GM04504 (cell line): ENCODE measurements at places on chromosomes 6 and 20.

DNA sequence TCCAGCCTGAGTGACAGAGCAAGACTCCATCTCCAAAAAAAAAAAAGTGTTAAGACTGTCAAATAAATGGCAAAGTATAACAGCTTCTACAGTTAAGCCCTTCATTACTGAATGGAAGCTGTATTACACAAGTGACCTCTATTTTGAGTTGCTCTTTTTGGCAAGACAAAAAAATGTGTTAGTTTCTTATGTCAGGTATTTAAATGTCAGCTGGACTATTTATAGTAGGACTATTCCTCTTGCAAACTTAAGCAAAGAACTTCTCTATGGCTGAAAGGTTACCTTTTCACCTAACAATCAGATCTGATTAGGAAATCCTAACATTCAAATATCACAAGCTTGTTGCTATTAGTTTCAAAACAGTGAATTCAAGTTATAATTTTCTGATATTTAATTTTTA, 12.4 kb downstream of the UBE2V1 start:
- DNase-seq: no peak

- DNase-seq: no peak
Measured at GRCh38 chr6:133834472-133835170, 54.3 kb upstream of the TCF21 start.

- no peak for DNase-seq
Measured at GRCh38 chr6:55494411-55494810, 84.6 kb downstream of the HMGCLL1 start.

- no peak for DNase-seq
Measured at GRCh38 chr6:140500849-140501248, 1126.4 kb upstream of the CITED2 start.

- no peak for DNase-seq
Measured at GRCh38 chr20:58891718-58892140, 39.2 kb downstream of the GNAS start.

DNA sequence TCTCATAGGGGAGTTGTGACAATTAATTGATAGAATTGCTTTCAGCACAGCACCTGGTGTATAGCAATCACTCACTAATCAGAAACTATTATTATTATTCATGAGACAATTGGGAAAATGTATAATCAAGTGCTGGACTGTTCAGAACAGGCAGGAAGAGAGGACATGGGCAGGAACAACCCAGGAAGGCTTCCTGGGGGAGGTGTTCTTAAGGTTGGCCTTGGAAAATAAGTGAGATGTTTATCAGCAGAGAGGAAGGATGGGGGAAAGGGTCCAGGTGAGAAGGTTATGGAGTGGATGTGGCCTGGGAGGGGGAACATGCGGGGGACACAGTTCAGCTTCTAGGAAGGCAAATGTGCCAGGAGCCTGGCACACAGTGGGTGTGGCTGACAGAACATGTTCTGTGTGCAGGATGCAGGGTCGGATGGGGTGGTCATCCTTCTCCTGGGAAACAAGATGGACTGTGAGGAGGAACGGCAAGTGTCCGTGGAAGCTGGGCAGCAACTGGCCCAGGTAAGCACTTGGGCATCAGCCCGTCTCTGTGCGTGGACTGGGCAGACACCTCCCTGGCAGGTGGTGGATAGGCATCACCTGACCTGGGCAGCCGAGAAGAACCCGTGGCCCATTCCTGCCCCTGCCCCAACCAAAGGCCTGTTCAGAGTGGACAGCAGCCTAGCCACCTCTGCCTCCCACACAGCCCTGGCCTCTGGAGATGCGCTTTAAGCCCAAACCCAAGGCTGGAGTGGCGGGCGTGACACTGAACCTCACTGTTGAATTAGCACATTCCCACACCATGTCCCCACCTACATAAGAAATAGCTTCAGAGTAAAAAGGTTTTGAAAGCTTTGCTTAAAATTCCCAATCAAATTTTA, 30.9 kb downstream of the RAB44 start:
- DNase-seq: no peak

DNA sequence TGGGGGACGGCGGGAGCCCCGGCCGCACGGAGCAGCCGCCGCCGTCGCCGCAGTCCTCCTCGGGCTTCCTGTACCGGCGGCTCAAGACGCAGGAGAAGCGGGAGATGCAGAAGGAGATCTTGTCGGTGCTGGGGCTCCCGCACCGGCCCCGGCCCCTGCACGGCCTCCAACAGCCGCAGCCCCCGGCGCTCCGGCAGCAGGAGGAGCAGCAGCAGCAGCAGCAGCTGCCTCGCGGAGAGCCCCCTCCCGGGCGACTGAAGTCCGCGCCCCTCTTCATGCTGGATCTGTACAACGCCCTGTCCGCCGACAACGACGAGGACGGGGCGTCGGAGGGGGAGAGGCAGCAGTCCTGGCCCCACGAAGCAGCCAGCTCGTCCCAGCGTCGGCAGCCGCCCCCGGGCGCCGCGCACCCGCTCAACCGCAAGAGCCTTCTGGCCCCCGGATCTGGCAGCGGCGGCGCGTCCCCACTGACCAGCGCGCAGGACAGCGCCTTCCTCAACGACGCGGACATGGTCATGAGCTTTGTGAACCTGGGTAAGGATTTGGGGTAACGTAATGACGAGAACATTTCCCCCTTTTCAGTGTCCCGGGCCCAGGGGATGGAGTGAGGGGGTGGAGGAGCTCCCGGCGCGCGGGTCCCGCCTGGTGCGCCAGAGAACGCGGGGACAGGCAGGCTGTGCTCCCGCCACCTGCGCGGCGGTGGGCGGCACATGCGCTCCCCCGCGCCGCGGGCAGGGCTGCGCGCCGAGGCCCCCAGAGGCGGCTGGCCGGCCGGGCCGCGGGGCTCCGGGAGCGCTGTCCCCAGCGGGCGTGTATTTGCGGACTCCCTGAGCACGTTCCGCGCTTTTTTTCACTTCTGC, 1.4 kb downstream of the BMP6 start:
- no peak for DNase-seq

- no peak for DNase-seq
Measured at GRCh38 chr20:2341336-2341735, 39.4 kb upstream of the TGM6 start.

DNA sequence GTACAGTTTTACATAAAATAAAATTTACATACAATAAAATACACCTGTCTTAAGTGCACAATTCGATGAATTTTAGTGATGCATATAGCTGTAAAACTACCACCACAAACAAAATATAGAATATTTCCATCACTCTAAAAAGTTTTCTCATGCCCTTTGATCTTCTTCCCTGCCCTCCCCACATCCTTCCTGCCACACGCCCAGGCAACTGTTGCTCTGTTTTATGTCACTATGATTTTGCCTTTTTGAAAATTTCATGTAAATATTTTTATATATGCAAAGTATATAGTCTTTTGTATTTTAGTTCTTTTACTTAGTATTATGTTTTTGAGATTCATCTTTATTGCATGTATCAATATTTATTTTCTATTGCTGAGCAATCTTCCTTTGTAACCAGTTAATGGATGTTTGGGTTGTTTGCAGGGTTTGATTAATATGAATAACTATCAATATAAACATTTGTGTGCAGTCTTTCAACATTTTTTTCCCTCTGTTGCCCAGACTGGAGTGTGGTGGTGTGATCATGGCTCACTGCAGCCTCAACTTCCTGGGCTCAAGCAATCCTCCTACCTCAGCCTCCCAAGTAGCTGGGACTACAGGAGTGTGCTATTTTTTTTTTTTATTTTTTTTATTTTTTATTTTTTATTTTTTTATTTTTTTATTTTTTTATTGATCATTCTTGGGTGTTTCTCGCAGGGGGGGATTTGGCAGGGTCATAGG, 23.8 kb upstream of the SAMHD1 start:
- no peak for DNase-seq

GRCh38 chr6:41197234-41197633, 3.7 kb downstream of the TREML2 start:
- DNase-seq: no peak

DNA sequence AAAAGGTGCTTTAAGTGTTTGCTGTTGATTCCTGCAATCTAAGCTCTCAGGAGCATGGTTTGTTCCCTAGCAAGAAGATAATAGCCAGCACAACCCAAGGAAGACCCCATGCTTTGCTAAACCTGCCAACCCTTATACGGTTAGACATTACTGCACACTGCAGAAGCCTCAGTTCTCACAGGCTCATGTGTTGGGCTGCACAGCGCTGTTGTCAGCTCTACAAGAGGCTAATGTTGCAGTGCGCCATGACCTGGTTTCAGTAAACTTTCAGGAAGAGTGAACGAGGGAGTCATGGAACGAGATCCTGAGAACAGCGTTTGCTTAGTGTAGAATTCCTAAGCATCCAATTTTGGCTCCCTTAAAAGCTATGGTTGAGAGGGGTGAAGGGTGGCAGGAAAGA, 218.5 kb downstream of the ARHGAP18 start:
- DNase-seq: no peak

DNA sequence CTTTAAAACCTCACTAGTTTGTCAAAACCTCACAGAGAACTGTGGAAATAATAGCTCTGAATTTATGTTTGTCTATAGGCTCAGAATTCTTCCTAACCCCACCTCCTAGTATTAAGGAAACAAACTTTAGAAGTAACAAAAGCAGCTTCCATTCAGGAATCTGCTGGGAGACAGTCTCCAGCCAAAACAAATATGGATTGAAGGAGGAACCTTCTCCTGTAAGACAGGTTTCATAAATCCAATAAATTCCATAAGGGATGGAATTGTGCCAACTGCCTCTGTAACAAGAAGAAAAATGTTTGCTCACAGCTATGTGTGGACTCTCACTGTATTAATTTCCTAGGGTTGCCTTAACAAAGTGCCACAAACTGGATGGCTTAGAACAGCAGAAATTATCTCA, 7.5 kb downstream of the SYCP2 start:
- DNase-seq: no peak

DNA sequence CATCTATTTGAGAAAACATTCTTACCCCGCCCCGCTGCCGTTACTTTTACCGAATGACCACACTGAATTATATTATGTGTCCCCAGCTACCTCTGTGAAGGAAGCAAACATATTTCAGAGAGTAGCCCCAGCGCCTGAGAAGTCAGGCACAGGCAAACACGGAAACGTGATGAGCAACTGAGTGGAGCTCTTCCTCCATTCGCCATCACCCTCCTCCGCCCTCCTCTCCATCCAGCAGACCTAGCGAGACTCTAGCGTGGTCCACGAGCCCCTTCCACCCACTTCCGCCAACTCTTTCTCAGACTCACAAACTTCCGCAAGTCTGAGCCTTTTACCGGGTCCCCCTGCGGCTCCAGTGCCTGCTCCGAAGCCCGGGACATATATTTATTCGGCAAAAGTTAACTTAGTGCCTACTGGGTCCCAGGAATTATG, 582 bp downstream of the SNRPB start:
- DNase-seq: no peak

DNA sequence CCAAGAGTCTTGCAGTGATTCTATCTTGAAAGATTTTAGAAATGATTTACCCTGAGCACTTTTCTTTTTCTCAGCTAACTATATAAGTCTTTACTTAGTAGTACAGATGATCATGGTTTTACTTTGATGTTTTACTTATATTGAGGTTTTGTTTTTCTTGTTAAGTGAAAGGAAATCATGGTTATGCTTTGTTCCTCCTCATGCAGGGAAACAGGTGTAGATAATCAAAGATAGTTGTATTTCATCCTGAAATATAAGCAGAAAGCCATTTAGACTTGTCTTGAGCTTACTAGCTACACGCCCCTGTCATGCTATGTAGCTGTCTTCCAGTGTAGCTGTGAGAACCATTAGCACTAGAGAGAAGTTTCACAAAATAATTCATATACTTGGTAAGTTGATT, 113.9 kb downstream of the HIVEP1 start:
- no peak for DNase-seq

GRCh38 chr6:85983032-85983659, 340.5 kb upstream of the SYNCRIP start:
- no peak for DNase-seq

GRCh38 chr6:14440940-14441781, 323.6 kb downstream of the CD83 start:
- peak; percentile 75 for DNase-seq

- no peak for DNase-seq
Measured at GRCh38 chr20:42474646-42475045, 715.1 kb downstream of the PTPRT start.

- no peak for DNase-seq
Measured at GRCh38 chr20:17872434-17872833, 96.2 kb downstream of the SNX5 start.

DNA sequence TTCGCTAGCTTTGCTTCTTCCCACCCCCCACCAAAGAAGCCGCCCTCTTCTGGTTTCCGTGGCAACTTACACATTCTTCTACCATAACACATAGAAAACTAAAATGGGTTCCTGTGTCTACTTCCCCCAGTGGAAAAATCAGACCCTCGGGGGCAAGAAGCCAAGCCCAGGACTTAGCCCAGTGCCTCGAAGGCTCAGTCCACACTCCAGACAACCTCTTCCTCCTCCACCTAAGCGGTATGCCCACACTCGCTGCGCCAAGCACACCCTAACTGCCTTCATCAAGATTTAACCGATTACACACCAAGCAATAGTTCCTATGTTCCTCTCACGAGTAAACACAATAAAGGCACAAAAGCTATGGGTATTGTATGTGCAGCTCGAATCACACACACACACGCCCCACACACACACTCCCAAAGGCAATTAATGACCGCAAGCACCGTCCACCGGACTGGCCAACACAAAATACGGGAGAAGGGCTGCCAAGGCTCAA, 537 bp downstream of the PPIL4 start:
- DNase-seq: no peak

DNA sequence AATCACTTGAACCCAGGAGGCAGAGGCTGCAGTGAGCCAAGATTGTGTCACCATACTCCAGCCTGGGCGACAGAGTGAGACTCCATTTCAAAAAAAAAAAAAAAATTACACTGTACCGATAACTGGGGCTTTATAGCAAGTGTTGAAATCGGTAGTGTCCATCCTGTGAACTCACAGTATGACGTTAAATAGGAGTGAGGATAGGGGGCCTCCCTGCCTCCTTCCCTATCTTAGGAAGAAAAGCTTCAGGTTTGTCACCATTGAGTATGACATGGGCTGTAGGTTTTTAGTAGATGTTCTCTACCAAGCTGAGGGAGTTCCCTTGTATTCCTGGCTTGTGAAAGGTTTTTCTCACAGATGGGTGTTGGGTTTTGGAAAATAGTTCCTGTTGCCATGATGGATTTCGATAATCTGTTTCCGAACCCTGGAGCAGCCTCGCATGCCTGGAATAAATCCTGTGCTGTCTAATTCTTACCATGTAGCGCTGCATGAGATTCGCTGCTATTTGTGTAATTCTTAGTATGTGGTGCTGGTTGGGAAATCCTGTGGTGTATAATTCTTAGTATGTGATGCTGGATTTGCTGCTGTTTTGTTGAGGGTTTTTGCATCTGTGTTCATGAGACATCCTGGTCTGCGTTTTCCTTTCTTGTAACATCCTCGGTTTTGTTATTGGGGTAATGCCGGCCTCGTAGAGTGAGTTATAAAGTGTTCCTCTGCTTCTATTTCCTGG, 23.6 kb downstream of the NTSR1 start:
- no peak for DNase-seq

- no peak for DNase-seq
Measured at GRCh38 chr6:31886541-31886991, 7.8 kb upstream of the SLC44A4 start.

GRCh38 chr20:1005452-1006027, 3.4 kb upstream of the RSPO4 start:
- no peak for DNase-seq

- DNase-seq: no peak
Measured at GRCh38 chr6:37340639-37340943, 13.2 kb upstream of the RNF8 start.
